Stimulated activated CD4-positive, alpha-beta T cell treated with anti-CD3 and anti-CD28 coated beads, Interleukin-15, amount 100 ng/mL, for 24 hours (primary cell): ENCODE measurements at places on chromosomes 2 and 18.

DNA sequence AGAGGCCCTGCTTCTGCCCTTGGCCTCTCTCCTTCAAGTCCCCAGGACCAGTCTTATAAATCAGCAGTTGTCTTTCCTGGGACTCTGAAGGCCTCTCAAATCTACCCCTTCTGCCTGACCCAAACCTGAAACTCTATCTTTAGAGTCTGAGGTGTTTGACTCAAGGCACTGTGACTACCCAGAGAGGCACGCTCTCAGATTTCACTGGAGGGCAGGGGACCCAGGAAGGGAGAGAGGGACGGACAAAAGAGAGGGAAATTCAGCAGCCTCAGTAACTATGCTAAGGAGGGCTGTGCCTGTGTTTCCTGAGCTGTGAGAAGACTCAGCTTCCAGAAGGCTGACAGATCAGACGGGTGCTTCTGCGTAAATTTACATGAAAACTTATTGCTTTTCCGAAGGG, 217.8 kb downstream of the HAUS1 start:
- DNase-seq: no peak

GRCh38 chr2:72062336-72062735, 85.3 kb downstream of the CYP26B1 start:
- no peak for DNase-seq

DNA sequence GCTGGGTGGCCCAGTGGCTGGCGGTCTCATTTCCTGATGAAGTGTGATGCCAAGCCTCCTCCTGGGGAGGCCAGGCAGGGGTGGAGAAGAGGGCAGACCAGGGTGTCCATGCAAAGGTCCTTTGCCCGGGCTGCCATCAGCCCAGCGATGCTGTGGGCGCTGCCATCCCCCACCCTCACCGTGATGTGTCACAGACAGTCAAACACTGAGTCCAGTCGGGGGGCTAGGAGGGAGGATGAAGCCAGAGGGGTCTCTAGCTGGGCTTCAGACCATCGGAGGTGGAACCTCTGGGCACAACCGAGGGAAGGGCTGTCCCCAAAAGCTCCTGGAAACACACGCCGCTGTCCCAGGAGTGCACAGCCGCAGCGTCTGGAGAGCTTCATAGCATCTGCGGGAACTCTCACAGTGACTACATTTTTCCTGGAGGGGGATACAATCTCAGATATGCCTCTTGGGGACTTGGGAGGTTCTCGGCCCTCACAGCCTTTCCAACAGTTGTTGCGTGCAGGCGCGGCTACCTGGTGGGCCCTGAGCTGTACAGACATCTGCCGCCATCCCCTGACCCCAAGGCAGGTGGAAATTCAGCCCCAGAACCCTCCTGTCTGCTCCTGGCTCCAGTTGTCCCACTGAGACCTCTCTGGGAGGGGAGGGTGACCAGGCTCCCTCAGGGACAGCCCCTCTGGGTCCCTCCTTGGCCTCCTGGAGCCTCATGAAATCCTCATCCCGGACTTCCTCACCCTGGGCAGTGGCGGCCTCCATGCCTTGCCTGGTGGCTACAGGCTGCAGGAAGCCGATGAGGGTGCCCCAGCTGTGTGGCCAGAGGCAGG, 26.5 kb upstream of the OTOS start:
- DNase-seq: no peak

- no peak for DNase-seq
Observed at GRCh38 chr2:47254464-47254863, 99.4 kb upstream of the STPG4 start.

- DNase-seq: no peak
Observed at GRCh38 chr18:73593207-73593606, 554.4 kb downstream of the FBXO15 start.

GRCh38 chr2:203572316-203572715, 37.2 kb upstream of the RAPH1 start:
- DNase-seq: no peak

DNA sequence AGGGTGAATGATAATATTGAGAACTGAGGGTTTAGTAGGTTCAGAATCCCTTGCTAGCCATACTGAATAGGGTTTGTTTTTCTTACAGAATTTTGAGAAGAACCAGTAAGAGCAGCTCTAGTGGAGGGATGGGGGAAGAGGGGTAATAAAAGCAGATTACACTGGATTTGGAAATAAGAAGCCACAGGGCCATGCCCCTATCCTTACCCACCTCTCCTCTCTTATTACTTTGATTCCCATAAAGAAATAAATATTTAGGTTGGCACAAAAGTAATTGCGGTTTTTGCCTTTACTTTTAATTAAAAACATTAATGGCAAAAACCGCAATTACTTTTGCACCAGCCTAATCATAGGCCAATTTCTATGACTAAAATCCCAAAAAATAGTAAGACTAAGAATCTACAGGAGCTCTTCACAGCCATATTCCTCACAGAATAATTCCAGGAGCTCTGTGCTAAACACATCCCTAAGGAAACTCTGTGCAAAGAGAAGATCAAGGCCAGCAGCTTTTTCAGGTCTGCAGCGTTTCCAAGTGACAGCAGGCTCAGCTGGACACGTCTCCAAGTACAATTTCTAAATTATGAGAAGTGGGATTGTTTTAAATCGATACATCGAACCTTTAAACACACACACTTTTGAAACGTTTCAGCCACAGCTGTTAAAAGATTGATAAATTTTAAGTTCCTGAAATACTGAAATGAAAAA, 58.4 kb upstream of the RTN4 start:
- DNase-seq: no peak

GRCh38 chr18:77145364-77145901, 12.8 kb upstream of the MBP start:
- no peak for DNase-seq

DNA sequence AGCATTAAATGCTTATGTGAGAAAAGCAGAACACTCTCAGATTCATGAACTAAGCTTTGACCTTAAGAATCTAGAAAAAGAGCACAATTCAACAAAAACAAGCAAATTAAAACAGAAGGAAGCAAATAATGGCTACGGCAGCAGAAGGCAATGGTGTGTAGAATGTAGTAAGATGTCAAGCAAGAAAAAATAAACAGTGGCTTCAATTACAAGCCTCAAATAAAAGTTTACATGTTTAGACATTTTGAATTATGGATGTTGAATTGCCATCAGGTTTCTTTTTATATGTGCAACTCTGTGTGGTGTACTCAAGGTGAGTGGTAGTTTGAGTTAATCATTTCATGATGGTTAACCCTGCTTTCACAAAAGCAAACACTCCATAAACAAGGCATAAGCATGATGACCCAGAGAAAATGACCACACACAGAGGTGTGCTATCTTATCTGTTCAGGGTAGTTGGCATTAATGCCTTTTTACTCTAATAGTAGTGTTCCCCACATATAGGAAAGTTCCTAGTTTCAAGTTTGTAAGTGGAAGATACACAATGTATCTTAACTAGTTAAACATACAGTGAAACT, 207.1 kb downstream of the FIGN start:
- no peak for DNase-seq

DNA sequence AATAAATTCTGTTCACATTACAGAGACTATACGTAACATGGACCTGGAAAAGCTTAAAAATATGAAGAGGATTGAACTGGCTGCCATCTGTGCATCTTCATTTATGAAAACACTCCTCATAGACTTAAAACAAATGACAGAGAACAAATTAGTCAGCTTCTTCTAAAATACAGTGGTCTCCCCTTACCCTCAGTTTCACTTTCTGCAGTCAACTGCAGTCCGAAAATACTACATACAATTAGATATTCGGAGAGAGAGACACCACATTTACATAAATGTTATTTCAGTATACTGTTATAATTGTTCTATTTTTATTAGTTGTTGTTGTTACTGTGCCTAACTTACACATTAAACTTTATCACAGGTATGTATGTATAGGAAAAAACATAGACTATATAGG, 6.5 kb downstream of the RNF103 start:
- DNase-seq: no peak

DNA sequence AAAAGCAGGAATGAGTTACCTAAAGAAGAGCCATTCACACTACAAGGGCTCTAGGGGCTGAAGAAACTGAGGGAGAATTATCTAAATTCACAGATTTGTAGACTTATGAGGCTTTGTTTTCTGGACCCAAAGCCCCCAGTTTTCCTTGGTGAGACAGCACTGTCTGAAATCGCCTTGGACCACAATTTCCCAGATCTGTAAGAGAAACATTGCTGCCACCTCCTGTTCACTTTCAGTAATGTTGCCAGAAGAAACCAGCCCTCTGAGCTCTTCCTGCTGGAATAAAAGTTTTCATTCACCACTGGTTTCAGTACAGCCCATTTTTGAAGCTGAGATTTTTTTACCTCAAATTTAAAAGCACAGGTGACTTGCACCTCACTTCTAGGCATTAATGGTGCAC, 169.2 kb downstream of the CDH20 start:
- DNase-seq: peak; percentile 1

DNA sequence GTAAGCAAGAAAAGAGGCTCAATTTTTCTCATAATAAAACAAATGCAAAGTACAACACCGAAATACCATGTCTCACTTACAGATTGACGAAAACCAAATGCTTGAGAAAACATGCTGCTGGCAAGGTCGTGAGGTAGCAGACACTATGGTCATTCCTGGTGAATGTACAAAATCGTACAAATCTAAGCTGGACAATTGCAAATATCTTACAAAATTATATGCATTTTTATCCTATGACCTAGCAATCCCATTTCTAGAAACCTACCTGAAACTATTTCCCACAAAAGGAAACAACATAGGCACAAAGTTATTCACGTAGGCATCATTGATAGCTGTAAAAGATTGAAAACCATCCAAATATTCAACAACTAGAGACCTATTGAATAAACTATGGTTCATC, 54.0 kb downstream of the SCG2 start:
- DNase-seq: no peak

DNA sequence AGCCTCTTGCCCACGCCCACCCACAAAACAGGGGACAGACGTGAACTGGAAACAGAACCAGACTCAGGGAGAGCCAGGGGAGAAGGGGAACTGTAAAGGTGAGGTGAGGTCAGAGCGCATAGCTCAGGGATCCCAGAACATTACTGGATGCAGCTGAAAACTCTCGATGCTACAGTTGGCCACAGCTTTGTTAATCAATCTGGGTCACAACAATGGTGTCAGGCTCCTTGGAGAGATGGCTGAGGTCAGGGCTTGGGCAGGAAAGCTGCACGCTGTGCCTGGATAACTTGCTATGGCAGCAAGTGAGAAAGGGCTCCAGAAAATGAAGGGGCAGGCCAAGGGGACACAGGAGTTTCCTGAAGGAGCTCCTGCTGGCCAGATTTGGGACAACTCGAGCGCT, 263.3 kb downstream of the TFCP2L1 start:
- DNase-seq: no peak

- DNase-seq: no peak
Observed at GRCh38 chr2:218075975-218076811, 7.1 kb downstream of the RUFY4 start.

DNA sequence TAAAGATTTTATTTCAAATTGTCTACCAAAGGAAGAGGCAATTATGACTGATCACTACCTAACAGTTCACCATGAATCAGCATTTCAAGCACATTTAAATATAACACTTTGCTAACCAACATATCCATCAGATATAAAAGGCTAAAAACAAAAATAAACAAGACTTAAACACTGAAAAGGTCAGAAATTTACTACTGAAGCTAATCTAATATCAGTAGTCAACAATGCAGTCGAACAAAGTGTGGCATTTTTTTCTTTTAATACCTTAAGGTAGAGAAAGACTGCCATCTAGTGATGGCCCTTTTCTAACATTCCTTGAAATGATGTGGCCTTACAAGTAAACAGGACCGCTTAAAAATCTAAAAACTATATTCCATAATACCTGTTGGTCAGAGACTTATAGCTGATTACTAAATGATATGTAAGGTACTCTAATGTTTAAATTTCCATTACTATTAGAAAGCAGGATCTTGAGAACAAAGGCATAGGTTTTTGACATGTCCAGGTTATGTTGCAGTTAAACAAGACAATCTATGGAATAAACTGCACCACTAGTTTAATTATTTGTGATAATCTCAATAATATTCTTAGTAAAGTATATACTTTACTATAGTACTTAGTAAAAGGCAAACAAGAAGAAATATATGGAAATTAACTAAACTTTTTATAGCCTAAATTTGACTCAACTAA, 80.0 kb downstream of the EXOC6B start:
- no peak for DNase-seq

- no peak for DNase-seq
Observed at GRCh38 chr2:241120440-241120839, 18.4 kb upstream of the MTERF4 start.

DNA sequence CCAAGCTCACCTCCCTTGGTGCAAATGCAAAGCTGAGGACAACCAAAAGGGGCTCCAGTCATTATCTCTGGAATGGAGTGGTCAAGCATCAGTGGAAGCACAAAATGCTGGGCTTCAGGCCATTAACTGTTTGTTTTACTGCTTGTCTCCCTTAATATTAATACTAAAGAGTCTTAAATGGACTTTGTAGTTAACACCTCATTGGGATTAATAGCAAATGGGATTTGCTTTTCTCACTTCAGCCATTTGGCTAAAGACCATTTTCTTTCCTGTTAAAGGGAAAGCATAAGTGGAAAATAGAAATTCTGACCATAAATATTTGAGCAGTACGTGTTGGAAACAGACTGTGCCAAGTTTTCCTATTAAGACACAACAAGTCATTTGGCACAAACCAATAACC, 154.4 kb downstream of the DNER start:
- DNase-seq: no peak

DNA sequence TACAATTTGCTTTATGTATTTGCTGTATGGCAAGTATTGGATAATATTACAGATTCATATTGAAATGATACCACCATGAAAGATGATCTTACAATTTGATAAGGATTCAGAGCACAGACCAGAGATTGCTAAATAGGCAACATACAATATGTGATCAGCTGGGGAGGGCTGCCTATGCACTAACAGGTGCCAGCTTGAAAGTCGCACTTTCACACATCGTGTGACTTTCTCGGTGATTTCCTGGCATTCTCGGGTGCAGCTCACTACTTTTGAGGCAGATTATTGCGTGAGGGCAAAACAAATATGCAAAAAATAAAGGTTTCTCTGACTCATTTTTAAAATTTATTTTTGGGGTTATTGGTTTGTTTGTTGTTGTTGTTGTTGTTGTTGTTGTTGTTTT, 36.0 kb downstream of the RBMS1 start:
- DNase-seq: no peak

- no peak for DNase-seq
Observed at GRCh38 chr2:28855193-28855592, 14.9 kb downstream of the TRMT61B start.

DNA sequence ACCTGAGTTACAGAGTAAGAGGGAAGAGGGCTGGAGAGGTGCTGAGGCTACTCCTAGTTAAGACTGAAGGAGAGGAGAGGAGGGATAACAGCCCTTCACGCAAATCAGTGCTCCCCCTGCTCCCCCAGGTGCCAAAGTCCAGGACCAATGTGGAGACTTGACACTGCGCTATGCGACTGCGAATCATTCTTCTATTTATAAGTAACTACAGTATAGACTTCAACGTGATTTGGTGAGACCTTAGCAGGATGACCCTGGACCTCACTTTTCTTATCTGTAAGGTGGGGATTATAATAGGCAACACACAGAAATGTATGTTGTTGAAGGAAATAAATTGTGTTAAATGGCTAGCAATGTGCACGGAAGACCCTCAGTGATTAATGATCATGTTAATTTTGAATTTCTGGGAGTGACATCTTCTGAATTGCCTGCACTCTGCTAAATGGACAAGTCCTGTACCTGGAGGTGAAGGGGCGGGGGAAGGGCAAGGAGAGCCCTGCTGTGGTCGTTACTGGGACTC, 11.0 kb downstream of the EN1 start:
- DNase-seq: no peak
